Fibroblast of skin of left quadriceps (primary cell): ENCODE measurements at places on chromosomes 7 and 10.

DNA sequence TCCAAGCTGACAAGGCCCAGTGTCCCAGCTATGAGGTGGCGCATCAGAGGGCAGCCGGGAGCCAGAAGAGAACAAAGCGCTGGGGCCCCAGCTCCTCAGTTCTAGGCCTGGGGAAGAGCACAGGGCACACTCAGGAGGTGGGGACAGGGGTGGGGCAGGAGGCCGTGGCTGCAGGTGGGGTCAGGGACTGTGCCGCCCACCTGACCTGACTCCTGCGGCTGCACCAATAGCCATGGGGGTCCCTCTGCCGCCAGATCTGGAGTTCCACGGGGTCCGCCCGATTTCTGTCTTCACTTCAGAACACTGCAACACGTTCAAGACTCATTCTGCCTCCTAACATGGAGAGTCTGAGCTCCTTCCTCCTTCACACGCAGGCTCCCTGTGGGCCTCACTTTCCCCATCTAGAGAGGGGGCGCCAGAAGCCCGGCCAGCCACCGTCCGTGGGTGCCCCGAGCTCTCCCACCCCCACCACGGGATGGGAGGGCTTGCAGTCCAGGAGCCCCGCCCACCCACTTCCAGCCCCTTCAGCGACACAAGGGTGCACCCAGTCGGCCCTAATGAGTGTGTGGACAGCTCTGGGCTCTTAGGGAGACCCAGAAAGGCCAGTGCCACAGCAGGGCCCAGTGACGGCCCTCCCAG is 278.3 kb downstream of the MAD1L1 start:
- no peak for DNase-seq

DNA sequence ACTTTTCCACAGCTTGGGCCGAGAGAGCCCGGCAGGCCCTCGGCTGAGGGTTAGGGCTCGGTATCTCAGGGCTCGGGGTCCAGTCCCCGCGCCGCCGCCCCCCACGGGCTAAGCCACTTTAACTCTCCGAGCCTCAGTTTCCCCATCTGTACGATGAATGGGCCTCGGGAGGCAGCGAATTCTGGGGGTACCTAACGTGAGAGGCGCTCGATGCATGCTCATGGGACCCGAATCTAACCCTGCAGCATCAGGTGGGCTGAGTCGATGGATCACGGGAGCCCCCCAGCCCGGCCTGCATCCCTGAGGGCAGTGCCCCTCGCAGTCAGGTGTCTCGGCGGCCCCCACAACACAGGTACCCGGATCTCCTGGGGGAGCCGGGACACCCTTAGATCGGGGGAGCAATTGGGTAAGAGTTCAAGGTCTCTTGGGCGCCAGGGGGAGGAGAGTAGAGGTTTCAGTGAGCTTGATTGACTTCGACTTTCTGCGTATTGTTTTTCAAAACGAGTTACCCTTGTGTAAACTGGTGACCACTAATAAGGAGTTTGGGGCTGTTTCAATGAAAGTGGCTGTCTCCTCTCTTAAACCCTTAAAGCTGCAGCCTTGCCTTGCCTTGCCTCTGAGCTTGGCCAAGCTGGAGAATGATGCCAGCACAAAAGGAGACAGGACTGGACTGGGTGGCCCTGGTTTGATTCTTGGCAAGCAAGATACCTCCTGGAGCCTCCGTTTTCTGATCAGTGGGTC is 631 bp downstream of the POR start:
- no peak for DNase-seq

DNA sequence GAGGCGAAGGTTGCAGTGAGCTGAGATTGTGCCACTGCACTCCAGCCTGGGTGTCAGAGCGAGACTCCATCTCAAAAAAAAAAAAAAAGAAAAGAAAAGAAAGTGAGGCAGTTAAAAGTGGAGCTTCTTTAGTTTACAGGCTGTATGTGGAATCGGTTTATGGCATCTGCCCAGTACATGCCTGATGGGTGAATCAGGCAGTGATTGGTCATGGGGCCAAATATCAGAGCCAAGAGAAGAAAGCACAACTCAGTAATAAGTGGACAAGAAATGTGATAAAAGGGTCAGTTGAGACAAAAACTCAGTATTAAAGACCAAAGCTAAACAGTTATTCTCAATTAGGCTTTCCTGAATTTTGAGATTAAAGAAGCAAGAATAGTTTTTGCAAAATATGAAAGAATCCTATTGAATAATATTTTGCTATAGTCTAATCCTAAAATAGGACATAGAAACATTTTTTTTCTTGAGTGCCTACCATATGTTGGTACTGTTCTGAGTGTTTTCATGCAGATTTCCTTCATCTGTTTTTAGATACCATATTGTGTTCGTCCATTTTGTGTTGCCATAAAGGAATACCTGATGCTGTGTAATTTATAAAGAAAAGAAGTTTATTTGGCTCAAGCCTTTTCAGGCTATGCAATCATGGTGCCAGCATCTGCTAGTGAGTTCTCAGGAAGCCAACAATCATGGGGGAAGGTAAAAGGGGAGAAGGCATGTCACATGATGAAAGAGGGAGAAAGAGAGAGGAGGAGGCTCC is 14.4 kb downstream of the CDC14C start:
- DNase-seq = peak; percentile 61

- DNase-seq = no peak
Measured at GRCh38 chr7:157012113-157012547, 1.7 kb upstream of the MNX1 start.

GRCh38 chr10:64010711-64011110 is 489.5 kb downstream of the REEP3 start:
- DNase-seq = no peak

DNA sequence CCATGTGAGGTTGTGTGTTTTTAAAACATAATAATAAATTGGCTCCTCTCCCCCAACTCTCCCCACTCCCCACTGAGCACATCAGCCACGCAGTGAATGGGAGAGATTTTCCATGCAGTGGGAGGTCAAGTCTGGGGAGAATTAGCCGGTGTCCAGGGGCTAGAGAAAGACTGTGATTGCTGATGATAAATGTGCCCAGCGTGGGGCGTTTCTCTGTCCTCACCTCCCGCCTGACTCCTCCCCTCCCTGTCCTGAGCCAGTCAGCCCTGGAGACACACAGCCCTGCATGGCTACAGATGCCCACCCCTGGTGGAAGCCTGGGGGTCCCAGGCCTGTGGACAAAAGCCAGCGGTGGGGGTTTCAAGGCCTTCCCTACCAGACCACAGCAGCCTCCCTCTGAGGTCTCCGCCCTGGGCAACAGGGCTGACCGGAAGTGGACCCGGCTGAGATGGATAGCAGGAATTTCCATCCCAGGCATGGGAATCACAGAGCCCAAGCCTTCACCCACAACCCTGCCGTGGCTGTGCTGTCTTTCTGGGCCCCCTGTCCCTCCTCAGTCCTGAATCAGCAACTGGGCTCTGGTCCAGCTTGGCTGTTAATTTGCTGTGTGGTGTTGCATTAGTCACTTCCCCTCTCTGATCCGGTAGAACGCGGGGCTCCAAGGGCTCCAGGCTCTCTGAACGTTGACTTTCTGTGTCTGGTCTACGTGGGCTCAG is 46.8 kb upstream of the SLC29A3 start:
- peak; percentile 49 for DNase-seq

DNA sequence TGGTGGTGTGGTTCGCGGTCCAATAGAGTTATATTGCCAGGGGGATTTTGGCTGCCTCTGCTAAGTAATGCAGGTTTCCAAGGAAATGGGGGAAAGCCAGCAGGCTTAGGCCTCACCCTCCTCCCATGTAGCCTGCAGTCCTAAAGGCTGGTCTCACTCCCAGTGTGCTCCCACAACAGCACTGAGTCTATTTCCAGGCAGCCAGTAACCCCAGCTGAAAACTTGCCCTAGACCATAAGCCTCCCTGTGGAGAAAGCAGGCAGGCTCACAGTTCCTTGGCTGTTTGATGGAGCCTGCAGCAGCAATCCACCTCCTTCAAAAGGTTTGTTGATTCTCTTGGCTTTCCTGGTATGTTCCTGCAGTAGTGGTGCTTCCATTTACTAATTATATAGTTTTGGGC is 220.0 kb upstream of the ZNF804B start:
- DNase-seq = no peak

GRCh38 chr10:3689871-3690510 is 95.0 kb downstream of the KLF6 start:
- no peak for DNase-seq

- DNase-seq = no peak
Measured at GRCh38 chr10:111295788-111296187, 219.0 kb downstream of the ADRA2A start.

- DNase-seq = no peak
Measured at GRCh38 chr7:32347244-32347828, 142.8 kb downstream of the LSM5 start.

- DNase-seq = no peak
Measured at GRCh38 chr10:74994854-74995253, 116.6 kb upstream of the SAMD8 start.

- DNase-seq = no peak
Measured at GRCh38 chr10:124259139-124259825, 159.4 kb downstream of the OAT start.

- no peak for DNase-seq
Measured at GRCh38 chr7:70484255-70484654, 647.7 kb upstream of the GALNT17 start.

DNA sequence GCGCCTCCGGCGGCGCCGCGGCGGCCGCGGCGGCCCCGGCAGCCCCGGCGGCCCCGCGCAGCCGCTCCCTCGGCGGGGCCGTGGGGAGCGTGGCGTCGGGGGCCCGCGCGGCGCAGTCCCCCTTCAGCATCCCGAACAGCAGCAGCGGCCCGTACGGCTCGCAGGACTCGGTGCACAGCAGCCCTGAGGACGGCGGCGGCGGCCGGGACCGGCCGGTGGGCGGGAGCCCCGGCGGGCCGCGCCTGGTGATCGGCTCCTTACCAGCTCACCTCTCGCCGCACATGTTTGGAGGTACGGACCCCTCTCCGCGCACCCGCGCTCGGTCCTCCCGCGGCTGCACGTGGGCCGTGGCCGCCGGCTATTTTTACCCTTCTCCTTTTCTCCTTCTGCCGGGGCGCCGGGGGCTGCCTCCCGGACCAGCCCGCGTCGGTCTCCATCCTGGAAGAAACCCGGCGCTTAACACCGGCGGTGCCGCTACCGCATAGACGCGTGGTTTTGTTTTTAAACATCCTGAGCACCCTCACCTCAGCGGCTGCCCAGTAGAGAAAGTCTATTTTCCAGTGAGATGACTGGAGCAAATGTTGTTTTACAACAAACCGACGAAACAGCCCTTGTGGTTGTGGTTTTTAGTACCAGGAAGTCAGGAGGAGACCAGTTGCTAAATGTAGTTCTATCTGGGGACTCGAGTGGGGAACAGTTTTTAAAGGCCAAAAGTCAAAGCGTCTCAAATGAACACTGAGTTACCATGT is 1.3 kb downstream of the ZNRF2 start:
- DNase-seq = no peak

DNA sequence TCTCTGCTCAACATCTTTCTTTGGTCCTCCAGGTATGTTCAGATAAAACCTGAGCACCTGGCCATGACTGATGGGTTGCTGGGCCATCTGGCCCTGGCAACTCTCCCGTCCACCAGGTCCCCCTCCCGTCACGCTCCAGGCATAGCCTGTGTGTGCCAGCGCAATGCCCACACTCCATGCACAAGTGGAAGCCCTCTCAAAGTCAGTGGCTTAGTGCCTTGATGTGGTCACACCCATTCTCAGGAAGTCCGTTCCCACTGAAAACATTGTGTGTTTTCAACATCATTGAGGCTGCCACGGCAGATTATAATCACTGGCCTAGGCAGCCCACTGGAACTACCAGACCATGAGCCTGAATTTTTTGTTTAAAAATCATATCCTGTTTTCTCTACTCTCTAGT is 170.6 kb upstream of the LANCL2 start:
- no peak for DNase-seq

- no peak for DNase-seq
Measured at GRCh38 chr10:71078454-71079145, 133.8 kb upstream of the UNC5B start.

GRCh38 chr7:234708-235553 is 42.6 kb downstream of the FAM20C start:
- no peak for DNase-seq

- DNase-seq = no peak
Measured at GRCh38 chr10:68103261-68103878, 5.9 kb upstream of the MYPN start.

- DNase-seq = no peak
Measured at GRCh38 chr7:148850564-148850963, 33.5 kb downstream of the EZH2 start.

DNA sequence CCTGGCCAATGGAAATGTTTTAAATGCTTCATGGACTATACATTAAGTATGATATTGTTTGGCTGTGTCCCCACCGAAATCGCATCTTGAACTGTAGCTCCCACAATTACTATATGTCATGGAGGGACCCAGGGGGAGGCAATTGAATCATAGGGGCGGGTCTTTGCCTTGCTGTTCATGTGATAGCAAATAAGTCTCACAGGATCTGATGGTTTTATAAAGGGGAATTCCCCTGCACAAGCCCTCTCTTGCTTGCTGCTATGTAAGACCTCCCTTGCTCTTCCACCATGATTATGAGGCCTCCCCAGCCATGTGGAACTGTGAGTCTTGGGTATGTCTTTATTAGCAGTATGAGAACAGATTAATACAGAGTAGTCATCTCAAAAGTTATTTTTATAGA is 32.4 kb upstream of the GRB10 start:
- no peak for DNase-seq

DNA sequence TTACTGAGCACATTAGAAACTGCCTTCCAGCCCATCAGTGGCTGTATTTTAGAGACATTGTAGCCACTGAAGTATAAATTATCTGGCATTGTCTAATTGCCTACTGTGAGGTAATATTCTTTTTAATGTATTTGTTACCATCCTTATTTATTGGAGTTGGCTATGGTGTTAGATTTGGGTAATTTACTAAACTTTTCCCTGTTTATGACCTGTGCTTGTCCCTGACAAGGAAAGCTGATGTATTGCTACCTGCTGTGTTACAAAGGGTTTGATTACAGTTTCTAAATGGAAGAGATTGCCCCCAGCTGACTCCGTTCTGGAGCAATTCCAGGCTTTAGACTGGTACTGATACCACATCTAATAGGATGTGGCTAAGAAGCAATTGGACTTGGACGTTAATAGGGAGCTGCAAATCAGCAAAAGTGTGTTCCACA is 12.3 kb upstream of the ASCC1 start:
- DNase-seq = no peak

DNA sequence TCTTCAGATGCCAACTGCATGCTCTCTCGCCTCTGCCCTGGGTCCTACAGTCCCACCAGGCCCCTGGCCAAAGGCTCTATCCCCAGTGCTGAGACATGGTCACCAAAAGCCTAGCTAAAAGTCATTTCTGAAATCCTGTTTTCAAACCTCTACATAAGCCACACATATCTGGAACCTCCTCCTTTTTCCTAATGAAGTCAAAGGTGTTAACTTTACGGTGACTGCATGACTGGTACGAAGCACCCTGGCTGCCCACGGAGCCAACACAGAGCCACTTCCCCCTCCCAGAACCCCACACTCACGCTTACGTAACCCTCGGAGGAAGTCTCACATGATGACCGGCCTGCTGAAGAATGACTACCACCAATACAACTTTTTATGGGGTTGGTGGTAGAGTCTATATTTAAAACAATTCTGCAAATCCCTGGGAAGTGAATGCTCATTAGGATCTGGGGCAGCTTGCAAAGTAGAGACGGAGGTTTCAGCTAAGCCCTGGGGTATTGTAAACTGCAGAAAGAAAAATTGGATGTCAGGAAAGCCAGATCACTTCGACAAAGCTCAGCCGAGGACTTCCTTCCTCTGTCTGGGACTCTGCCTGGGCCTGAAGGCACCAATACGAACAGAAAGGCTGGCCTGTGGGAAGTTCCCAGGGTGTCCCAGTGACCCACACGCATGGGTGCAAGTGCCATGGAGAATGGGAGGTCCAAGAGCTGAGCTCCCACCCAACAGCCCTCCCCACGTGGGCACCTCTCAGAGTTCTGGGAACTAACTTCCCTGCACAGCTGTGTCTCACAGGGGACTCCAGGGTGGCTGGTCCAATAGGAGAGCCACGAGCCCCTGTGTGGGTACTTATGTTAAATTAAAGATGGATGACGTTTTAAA is 50.7 kb downstream of the PDGFA start:
- peak; percentile 17 for DNase-seq
